ENCODE measurements at places on chromosomes 13 and 19.
A peak's percentile ranks its signal among the peaks of the same experiment; 100 is the strongest.

- no peak for DNase-seq
Observed at GRCh38 chr19:3780786-3781304, 5.3 kb downstream of the MATK start.

DNA sequence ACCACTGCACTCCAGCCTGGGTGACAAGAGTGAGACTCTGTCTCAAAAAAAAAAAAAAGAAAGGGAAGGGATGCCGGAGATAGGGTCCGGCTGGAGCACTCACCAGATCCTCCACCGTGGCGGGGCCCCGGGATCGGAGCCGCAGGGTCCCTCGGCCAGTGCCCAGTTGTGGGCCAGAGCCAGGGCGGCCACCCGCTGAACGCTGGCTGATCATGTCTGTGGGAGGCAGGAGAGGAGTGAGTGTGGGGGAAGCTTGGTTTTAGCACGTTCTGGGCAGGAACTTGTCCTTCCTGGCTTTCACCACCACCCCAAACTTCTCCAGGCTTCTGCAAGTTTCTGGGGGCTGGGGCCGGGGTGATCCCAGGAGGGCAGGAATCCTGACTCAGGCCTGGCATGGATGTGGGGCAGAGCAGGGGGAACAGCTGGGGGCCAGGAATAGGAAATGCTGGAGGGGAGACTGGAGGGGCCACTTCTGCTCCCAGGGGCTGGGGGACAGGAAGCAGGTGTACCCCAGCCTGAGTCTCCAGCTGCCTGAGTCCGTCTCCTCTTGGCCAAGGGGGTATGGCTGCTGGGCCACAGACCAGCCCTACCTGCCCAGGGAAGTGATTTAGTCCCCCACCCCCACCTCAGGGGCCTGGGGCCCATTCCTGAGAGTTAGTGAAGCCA, 4.3 kb upstream of the PTGER1 start:
- DNase-seq = no peak

DNA sequence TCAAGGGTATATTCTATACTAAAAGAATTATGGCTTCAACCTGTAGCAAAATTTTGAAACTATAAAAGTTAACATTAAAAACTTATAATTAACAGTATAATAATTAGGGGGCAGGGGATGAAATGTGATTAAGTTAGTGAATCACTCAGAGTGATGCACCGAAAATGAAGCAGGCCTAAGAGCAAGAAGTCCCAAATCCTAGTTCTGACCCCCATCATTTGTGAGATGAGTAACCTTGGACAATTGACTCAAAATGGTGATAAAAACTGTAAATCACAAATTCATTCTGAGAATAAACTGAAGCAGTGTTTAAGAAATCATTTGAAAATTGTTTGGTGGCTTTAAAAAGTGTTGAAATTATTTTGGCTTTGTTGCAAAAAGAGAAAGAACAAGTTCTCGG, 56.8 kb downstream of the KLF12 start:
- DNase-seq = no peak

DNA sequence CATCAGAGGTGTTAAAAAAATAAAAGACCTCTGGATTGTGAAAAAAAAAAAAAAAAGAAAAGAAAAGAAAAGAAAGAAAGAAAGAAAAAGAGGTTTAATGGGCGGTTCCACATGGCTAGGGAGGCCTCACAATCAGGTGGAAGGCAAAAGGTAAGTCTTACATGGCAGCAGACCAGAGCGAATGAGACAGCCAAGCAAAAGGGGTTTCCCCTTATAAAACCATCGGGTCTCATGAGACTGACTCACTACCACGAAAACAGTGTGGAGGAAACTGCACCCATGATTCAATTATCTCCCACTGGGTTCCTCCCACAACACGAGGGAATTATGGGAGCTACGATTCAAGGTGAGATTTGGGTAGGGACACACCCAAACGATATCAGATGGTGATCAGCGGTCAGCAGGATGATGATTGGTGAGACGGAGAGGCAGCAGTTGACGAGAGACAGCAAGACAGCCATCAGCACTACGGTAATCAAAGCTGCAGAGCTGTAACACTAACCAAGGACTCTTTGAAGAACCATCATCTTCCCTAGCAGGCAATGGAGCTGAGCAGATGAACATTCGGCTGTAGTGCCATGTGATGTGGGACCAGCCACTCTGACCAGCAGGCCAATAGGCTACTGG, 3.9 kb upstream of the CD209 start:
- no peak for DNase-seq

GRCh38 chr19:34507414-34508067, 26.0 kb downstream of the WTIP start:
- peak; percentile 59 for DNase-seq

- DNase-seq = no peak
Observed at GRCh38 chr19:55068950-55069864, 6.3 kb upstream of the RDH13 start.

DNA sequence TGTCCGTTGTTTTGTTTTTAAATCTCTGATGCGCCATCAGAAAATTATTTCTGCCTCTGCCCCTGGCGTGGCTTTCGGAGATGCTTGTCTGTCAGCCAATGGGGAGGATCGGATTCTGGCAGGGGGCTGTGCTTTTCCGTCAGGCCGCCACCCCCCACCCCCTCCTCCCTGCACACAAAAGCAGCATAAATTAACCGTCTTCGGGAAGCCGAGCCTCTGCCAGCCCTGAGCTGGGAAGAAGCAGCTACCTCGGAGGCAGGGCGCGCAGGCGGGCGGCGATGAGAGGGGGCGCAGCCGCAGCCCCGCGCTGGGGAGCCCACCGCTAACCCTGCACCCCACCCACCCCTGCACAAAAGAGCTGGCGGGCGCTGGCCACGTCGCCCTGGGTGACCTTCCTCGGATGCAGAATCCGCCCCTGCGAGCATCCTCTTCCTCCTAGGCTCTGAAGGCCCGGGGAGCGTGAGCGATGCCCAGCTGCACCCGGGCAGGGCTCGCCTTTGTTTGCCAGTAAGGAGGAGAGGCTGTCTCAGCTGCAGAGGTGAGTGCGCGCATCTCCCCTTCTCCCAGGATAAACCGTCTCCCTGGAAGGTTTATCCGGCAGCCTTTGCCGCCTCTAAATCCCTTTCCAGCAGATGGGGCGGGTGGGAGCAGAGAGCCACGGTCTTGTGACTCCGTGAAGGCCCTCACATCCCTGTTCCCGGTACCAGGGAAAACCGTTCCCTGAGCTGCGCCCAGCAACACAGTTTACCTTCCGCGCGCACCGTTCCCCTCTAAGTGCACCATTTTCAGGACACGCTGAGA, at the start of gene ATCAY:
Gene ATCAY (plus strand): TSS at position 215 of the 801 bp plus-strand sequence. CDS start 5,083 bp downstream, outside the sequence.
- DNase-seq = no peak

- no peak for DNase-seq
Observed at GRCh38 chr19:1270213-1270853, 1.2 kb downstream of the CIRBP start.

DNA sequence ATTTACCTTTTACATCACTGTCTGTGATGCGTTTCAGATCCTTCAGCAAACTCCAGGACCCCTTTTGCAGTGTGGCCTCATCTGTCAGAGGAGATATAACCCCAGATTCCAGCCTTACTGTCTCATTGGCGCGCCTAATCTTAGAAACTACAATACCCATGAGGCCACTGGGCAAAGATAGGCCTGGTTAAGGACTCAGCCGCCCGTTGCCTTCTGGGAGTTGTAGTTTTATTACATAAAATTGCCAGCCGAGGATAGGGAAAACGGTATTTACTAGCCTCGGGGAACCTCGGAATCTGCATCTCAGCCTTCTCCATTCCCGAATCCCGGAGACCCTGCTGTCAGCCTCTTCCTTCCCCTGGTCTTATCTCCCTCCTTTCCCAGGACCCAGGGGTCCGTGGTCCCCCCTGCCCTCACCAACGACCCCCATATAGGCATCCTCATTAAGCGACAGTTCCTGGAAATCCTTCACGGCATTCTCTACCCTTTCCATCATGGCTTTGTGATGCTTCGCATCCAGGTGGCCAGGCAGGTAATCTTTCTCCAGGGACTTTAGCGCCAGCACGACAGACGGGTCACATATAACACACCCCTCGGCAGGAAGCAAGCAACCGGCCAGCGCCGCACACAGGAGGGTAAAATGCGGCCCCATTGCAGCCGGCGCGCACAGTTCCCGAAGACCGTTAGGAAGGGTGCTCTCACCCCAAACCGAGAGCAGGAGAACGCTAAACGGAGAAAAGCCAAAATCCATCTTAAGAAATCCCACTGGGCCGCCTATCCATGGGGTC, 1.3 kb downstream of the IZUMO1 start:
- no peak for DNase-seq

GRCh38 chr19:49858088-49858985, 7.4 kb downstream of the PTOV1 start:
- no peak for DNase-seq

- no peak for DNase-seq
Observed at GRCh38 chr19:15321739-15322138, 10.6 kb downstream of the BRD4 start.

DNA sequence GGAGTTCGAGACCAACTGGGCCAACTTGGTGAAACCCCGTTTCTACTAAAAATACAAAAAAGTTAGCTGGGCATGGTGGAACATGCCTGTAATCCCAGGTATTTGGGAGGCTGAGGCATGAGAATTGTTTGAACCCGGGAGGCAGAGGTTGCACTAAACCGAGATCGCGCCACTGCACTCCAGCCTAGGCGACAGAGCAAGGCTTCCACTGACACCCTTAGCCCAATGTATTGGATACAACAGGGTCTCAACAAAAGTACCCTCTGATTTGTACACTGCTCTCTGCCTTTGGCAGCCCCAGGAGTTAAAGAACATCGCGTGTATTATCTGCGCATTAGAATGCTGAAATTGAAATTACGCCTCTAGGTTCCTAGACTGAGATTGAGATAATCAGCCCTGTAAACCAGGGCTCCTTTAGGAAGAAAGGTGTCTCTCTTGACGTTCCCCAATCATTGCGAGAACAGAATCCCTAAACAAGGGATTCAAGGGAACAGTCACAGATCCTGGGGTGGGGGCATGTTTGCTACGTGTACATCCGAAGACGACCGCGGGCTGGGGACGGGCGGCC, 21.9 kb downstream of the IPO5 start:
- DNase-seq = no peak

- no peak for DNase-seq
Observed at GRCh38 chr19:58586133-58586765, 13.1 kb upstream of the MZF1 start.

DNA sequence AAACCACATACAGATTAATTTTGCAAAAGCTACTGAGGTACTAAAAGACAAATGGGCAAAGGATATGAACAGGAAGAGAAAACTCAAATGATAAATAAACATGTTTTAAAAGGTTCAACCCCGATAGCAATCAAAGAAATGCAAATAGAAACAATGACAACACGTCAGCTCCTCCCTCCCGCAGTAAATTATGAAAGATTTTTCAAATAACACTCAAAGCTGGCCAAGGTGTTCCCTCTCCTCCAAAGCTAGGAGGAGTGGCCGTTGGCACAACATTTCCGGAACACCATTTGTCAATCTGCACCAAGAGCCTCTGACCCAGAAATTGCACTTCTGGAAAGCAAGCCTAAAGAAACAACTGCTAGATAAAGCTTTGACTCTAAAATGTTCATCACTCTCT, 28.3 kb downstream of the INSR start:
- DNase-seq = no peak

DNA sequence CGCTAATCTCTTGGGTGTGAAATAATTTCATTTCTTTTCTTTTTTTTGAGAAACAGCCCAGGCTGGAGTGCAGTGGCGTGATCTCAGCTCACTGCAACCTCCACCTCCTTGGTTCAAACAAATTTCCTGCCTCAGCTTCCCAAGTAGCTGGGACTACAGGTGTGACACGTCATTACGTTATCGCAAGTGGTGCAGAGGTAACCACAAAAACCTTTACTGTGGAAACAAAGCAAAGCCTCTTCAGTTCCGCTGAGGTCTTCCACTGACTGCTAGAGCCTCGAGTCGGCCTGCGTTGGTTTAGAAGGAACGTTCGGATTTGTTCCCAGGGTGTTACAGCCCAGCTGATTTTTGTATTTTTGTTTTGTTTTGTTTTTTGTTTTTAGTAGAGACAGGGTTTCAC, 2.0 kb upstream of the ZNF784 start:
- DNase-seq = no peak

DNA sequence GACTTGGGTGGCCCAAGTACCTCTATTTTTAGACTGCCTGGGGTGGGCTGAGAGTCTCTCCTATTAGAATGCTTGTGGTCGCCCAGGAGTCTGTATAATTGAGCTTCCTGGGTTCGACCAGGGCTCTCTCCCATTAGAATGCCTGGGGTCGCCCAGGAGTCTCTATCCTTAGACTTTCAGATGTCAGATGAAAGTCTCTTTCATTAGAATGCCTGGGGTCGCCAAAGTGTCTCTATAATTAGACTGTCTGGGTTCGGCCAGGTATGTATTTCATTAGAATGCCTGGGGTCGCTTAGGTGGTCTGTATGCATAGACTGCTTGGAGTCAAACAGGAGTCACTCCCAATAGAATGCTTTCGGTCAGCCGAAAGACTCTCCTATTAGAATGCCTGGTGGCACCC, 1471.7 kb downstream of the UQCRFS1 start:
- peak; percentile 51 for DNase-seq

GRCh38 chr13:60514891-60515290, 117.9 kb downstream of the TDRD3 start:
- no peak for DNase-seq

- no peak for DNase-seq
Observed at GRCh38 chr13:42413484-42413815, 141.5 kb downstream of the AKAP11 start.

- no peak for DNase-seq
Observed at GRCh38 chr13:36074659-36075058, 56.5 kb downstream of the DCLK1 start.

DNA sequence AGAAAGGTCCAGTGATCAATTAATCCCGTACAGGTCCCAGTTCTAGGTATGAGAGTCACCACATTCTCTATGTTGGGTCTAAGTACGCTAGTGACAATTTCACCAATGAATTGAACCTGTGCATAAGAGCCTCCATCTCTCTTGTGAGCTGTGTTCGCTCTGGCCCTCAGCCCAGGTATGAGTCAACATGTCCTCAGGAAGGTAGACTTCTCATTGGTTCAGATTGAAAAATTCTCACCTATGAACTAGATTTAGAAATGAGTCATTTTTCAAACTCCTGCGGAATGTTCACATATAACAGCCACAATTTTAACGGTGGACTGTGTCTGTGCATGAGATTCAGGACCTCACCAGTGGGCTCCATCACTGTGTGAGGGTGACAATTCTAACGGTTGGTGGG, 12.7 kb upstream of the ZNF43 start:
- DNase-seq = no peak

DNA sequence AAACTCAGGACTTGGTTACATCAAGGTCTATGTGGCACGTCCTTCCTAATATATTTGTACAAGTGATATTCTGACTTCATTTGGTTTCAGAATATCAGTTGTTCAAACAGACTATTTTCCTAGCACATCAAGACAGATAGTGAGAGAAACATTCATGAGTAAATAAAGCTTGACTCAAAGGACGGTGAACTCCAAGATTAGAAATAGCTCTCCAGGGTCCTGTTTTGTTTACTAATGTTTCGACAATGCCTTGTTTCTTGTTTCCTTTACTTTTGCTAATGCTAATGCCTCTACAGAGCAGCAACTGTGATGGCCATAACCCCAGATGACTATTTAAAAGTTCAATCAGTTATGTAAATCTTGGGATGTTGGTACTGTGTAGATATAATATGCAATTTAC, 313.9 kb downstream of the KLF12 start:
- DNase-seq = no peak

Data from osteocyte (in vitro differentiated cells).